Ovary (tissue), 10 donors: ENCODE measurements at places on chromosomes 11 and 22. TPM values are rescaled to one million over a fixed set of nuclear protein-coding genes. Genes with fewer than 3 reads are reported as not detected.

KRTAP5-8 gene
- polyA plus RNA-seq, result not detected

PLEKHB1 gene
- 1.4 TPM for polyA plus RNA-seq

PANX2 gene
- polyA plus RNA-seq, result 0.27 TPM

TSSK2 gene
- polyA plus RNA-seq, result 0.05 TPM

WEE1 gene
- 10.6 TPM for polyA plus RNA-seq

PATE4 gene
- polyA plus RNA-seq, result not detected

FOSL1 gene
- polyA plus RNA-seq, result 1.0 TPM

KCNK7 gene
- polyA plus RNA-seq, result 1.5 TPM

C11orf16 gene
- polyA plus RNA-seq, result not detected

SCGB1A1 gene
- not detected for polyA plus RNA-seq

OOSP2 gene
- polyA plus RNA-seq, result 0.18 TPM

PGA5 gene
- 0.27 TPM for polyA plus RNA-seq

C11orf87 gene
- not detected for polyA plus RNA-seq

POU2AF2 gene
- polyA plus RNA-seq, result not detected

GAB4 gene
- polyA plus RNA-seq, result not detected

CD44 gene
- 330 TPM for polyA plus RNA-seq

SPECC1L gene
- polyA plus RNA-seq, result 47.2 TPM

KIAA1671 gene
- 22.8 TPM for polyA plus RNA-seq

ART1 gene
- polyA plus RNA-seq, result not detected

SNAP29 gene
- 12.0 TPM for polyA plus RNA-seq

MFNG gene
- 4.7 TPM for polyA plus RNA-seq

FAT3 gene
- polyA plus RNA-seq, result 2.8 TPM

OR2AG1 gene
- polyA plus RNA-seq, result not detected

IL10RA gene
- polyA plus RNA-seq, result 2.6 TPM

PITPNB gene
- polyA plus RNA-seq, result 77.2 TPM

ISX gene
- polyA plus RNA-seq, result not detected

MFRP gene
- polyA plus RNA-seq, result not detected

MISFA gene
- polyA plus RNA-seq, result 0.79 TPM

FOLH1 gene
- polyA plus RNA-seq, result 1.2 TPM

YPEL4 gene
- 15.3 TPM for polyA plus RNA-seq

GPR83 gene
- 0.01 TPM for polyA plus RNA-seq

OR56A1 gene
- not detected for polyA plus RNA-seq

SLC7A4 gene
- 0.30 TPM for polyA plus RNA-seq

CHST1 gene
- polyA plus RNA-seq, result 3.4 TPM

MS4A13 gene
- not detected for polyA plus RNA-seq

CALCA gene
- not detected for polyA plus RNA-seq

NNMT gene
- 59.4 TPM for polyA plus RNA-seq

C22orf31 gene
- 0.20 TPM for polyA plus RNA-seq

GGTLC2 gene
- polyA plus RNA-seq, result not detected

GGTLC3 gene
- polyA plus RNA-seq, result not detected

OR51A2 gene
- not detected for polyA plus RNA-seq

ADAMTS15 gene
- 2.7 TPM for polyA plus RNA-seq

NXPE1 gene
- not detected for polyA plus RNA-seq

SC5D gene
- polyA plus RNA-seq, result 47.6 TPM

MLC1 gene
- 0.67 TPM for polyA plus RNA-seq

OR6A2 gene
- not detected for polyA plus RNA-seq

NLRP14 gene
- polyA plus RNA-seq, result 0.15 TPM

ADAMTS8 gene
- 0.51 TPM for polyA plus RNA-seq
